ENCODE measurements at places on chromosomes 2 and 18. TPM values are rescaled to one million over a fixed set of nuclear protein-coding genes. Genes with fewer than 3 reads are reported as not detected.

Gene FOXI3
- total RNA-seq: not detected

Gene OR6B2
- not detected for total RNA-seq

Gene POTEE
- 0.40 TPM for total RNA-seq

Gene SLC5A6
- 50.3 TPM for total RNA-seq

Gene CNTNAP5
- not detected for total RNA-seq

Gene DSEL
- 14.6 TPM for total RNA-seq

Gene AMER3
- total RNA-seq: not detected

Gene FKBP1B
- total RNA-seq: 11.2 TPM

Data from thoracic aorta endothelial cell (primary cell).